ENCODE measurements at places on chromosomes 11 and 22.
A peak's percentile ranks its signal among the peaks of the same experiment; 100 is the strongest.

DNA sequence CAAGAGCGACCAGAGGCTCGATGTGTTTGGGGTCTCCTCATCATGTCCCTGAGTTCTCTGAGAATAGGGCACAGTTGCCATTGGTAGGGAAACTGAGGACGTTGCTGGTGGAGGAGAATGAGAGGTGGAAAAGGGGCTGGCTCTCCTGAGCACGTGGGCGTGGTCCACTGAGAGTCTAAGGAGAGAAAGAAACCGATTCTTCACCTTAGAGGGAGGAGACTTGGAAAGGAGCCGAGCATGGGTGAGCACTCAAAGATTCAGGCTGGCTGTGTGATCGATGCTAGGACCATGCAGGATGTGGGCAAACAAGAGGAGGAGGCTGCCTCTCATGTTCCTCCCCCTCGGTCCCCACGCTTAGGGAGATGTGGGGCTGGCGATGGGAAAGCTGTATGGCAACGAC is 19.8 kb upstream of the TLCD5 start:
- DNase-seq, result no peak

- no peak for DNase-seq
These were observed 455.8 kb downstream of the MIAT start for GRCh38 chr22:27113211-27113635.

DNA sequence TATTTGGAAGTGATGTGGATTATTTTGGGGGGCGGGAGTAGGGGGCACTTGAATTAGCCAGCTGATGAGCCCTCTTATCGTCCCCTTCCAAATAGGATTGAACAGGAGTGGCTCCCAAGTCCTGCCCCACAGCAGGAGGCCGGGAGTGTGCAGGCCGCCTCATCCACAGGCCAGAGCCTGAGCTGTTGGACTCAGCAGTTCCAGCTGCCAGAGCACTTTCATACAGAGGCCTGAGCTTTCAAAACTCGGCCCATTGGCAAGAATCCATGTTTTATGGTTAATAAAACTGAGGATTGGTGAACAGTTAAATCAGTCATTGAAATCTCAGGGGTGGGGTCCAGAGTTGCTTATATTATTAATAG is 9.6 kb downstream of the FAM118A start:
- DNase-seq, result no peak

GRCh38 chr11:95140397-95141033 is 50.9 kb downstream of the ENDOD1 start:
- no peak for DNase-seq

GRCh38 chr11:94776351-94777321 is 8.5 kb downstream of the AMOTL1 start:
- DNase-seq, result no peak

DNA sequence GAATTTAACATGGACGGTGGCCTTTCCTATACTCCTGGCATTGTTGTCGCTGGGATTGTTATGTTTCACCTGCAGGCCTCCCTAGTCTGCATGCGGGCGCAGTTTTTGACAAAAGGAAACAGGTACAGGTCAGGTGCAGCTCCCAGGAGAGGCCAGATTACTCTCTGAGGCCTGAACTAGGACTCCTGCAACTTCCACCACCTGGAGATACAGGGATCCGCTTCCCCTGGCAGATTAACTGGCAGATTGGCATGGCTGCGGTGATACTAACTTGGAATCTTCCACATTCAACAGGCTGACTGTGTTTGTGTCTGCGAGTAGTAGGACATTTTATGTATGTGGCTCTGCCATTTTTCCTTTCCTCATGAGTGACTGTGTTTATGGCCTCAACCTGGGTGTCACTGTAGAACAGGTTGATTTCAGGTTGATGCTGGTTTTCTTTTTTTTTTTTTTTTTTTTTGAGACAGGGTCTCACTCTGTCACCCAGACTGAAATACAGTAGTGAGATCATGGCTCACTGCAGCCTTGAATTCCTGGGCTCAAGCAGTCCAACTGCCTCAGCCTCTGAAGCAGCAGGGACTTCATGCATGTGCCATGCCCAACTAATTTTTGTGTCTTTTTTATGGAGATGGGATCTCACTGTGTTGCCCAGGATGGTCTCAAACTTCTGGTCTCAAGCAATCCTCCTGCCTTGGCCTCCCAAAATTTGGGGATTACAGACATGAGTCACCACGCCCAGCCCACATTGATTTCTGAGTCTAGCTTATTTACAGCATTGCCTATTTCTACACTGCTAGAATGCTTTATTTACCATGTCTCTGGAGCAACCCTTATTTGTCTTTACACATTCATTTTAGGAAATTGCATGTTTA is 1.7 kb upstream of the USP28 start:
- DNase-seq, result no peak

GRCh38 chr11:77166021-77166420 is 38.0 kb downstream of the MYO7A start:
- no peak for DNase-seq

DNA sequence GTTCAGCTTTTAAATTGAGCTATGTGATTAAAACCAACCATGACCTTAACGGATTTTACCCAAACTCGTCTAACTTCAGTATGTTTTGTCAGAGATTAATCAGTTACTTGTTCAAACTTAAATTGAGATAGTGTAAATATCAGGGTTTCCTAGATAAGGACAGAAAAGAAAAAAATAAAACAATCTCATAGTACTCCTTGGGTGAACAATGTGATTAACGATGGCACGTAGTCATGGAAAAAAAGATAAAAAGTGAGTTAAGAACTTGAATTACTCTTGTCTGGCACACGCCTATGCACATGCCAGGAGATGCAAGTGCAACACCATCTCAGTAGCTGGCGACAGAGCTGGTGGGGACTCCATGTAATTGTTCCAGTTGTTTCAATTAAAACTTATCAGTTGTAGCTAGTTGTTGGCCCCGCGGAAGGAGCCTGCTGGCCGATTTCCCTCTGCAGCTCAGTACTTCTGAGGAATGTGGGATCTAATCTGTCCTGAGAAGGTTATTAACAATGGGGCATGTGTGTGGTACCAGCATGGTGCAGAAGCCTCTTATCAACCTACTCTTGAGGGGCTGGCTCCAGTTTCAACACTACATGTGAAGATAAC is 3.0 kb downstream of the RASSF10 start:
- DNase-seq, result no peak

- DNase-seq, result no peak
These were observed 6.9 kb downstream of the SBF2 start for GRCh38 chr11:10287140-10287539.

DNA sequence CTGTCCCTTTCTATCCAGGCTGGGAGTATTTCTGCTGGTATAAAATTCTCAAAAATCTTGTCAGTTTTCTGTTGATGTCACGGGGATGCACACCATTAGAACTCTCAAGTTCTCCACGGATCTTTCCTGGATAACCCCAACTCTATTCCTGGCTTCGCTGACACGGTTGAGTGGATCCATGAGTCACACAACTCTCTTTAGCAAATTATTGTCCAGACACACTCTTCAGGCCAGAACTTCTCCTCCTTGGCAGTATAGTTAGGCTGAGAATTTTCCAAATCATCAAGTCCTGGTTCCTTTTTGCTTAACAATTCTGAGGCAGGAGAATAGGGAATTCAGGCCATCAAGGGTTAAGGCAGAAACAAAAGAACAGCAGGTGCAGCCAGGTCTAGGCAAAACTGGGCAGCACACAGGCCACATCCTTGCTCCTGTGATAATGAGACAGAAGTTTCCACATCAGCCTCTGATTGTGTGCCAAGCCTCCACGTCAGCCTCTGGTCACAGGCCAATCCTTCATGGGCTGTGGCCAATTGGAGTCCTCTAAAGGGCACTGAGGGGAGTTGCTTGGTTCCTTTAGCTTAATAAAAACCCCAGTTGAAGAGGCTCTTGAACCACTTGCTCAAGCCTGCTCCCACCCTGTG is 5.7 kb upstream of the ACAT1 start:
- no peak for DNase-seq

- DNase-seq, result no peak
These were observed 5.6 kb downstream of the CLCF1 start for GRCh38 chr11:67367761-67368227.

- no peak for DNase-seq
These were observed 2.2 kb upstream of the MTA2 start for GRCh38 chr11:62603776-62604299.

GRCh38 chr22:44848296-44848741 is 95.9 kb downstream of the ARHGAP8 start:
- no peak for DNase-seq

GRCh38 chr11:103898065-103898464 is 138.4 kb upstream of the DDI1 start:
- no peak for DNase-seq

- DNase-seq, result no peak
These were observed 9.5 kb downstream of the MAPK8IP2 start for GRCh38 chr22:50610041-50610451.

DNA sequence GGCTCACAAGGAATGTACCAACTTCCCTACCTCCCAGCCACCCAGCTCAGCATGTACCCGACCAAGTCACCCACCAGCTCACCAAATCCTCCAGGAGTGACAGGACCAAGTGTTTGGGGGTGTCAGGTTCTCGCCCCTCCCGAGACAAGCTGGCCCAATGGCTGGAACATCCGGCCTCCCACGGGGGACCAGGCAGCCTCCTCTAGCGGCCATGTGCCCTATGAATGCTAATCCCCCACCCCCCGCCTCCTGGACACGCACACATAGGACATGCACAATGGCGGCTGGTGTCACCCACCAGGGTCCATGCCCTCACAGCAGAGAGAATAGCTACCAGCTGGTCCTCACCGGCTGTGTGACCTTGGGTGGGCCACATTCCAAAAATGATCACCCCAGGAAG is 151.0 kb downstream of the MN1 start:
- DNase-seq, result no peak

DNA sequence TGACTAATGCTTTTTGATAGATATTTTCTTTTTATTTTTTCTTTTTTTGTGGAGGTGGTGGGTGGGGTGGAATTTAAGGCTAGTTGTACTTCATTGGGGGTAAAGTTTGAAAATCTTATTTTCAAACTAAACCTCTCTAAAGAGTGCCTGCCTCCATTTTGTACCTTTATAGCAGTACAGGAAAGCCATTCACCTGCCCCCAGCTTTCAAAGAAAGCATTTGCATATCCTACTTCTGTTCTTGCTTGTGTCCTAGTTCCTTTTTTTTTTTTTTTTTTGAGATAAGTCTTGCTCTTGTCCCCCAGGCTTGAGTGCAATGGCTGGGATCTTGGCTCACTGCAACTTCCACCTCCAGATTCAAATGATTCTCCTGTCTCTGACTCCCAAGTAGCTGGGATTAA is 766.2 kb upstream of the LRRC4C start:
- no peak for DNase-seq

GRCh38 chr11:72406540-72407527 is 27.5 kb downstream of the CLPB start:
- no peak for DNase-seq

- no peak for DNase-seq
These were observed 34.0 kb upstream of the TFIP11 start for GRCh38 chr22:26546282-26546681.

GRCh38 chr11:27291954-27292636 is 70.9 kb downstream of the CCDC34 start:
- no peak for DNase-seq

DNA sequence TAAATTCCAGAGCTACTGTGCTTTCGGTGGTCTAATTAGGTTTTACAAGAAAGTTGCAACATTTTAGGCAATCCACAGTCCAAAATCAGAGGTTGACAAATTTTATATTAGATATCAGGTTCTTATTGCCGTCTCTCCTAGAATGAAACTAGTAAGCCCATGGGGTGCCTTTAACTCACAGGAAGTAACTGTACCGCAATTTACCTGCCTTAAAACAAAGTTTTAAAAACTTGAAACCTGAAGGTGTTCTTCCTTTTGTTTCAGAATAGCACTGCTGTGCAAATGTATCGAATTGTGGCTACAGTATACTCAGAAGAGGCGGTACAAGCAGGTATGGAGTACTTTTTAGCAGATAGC is 77.2 kb downstream of the PISD start:
- DNase-seq, result no peak

- DNase-seq, result no peak
These were observed 44.0 kb upstream of the CSNK2A3 start for GRCh38 chr11:11397036-11397415.

- peak; percentile 49 for DNase-seq
These were observed at the start of gene POU2AF1 for GRCh38 chr11:111378861-111379601. Gene POU2AF1 (minus strand): TSS chr11:111379275. CDS start chr11:111379177, 98 bp downstream.

- DNase-seq, result no peak
These were observed 781 bp downstream of the TCIRG1 start for GRCh38 chr11:68039526-68040086.

GRCh38 chr11:11082646-11083045 is 224.8 kb upstream of the ZBED5 start:
- no peak for DNase-seq

DNA sequence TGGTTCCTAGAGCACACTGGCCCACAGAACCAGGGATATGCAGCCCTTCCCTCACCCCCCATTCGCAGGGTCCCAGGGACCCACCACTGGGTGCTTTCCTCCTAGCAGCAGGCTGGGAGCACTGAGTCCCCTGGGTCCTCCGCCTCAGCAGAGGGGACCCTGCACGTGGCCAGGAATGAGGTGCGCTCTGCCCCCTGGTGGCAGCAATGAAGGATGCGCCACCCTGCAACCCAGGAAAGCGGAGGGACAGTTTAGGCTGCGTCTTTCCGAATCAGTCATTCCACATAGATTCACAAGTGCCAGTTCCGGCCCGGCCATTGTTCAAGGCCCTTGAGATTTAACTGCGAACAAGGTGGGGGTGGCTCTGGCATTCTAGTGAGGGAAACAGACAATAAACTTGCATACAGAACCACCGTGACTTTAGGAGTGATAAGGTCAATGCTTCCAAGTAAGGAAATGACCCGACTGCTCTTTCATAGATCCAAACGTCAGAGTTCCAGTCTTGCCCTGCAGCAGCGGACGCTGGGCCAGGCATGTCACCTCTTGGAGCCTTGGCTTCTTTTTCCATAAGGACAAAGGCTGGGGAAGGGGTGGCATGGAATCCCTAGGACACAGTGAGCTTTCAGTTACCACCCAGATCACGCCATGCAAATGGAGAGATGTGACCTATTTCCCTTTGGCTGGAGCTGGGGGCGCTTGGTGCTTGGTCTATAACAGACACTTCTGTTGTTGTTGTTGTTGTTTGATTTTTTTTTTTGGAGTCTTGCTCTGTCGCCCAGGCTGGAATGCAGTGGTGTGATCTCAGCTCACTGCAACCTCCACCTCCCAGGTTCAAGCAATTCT is 7.7 kb downstream of the RIN1 start:
- peak; percentile 71 for DNase-seq

All from T-helper 1 cell (primary cell).